ENCODE measurements at places on chromosomes 7 and 10. TPM values are rescaled to one million over a fixed set of nuclear protein-coding genes. Genes with fewer than 3 reads are reported as not detected.

PLPP4 gene
- total RNA-seq = 0.42 TPM

- DNase-seq = no peak
Measured at GRCh38 chr10:119299531-119299930, 92.2 kb downstream of the GRK5 start.

- DNase-seq = no peak
Measured at GRCh38 chr10:77582710-77583115, 54.9 kb downstream of the KCNMA1 start.

ALOX5 gene
- 16.0 TPM for total RNA-seq

DNA sequence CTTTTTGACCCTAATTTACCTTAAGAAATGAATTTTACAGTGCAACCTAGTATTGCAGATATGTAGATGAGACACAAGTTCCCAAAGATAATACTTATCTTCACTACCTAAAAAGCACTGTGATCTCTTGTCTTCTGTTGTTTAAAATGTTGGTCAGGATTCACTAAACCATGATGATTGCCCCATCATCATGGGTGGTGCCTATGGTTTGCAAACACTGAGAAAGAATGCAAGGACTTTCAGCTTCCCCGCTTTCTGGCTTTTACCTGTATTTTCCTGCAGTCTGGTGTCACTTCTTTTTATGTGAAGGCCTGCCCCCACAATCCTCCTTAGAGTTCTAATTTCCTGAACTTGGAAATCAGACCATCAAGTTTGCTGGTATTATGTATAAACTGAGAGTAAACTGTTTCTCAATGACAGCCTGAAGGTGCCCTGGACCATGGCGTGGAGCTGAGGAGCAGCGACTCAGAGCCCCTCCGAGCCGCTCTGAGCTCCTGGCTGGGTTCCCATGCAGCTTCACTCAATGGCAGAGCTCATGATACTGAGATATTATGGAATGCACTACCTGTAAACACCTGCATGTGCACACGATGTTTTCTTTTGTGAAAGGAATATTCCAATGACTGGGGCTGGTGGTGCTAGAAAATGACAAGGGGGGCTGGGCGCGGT lies 118.4 kb upstream of the EFCAB10 start:
- DNase-seq = no peak

NEUROD6 gene
- total RNA-seq = not detected

DNA sequence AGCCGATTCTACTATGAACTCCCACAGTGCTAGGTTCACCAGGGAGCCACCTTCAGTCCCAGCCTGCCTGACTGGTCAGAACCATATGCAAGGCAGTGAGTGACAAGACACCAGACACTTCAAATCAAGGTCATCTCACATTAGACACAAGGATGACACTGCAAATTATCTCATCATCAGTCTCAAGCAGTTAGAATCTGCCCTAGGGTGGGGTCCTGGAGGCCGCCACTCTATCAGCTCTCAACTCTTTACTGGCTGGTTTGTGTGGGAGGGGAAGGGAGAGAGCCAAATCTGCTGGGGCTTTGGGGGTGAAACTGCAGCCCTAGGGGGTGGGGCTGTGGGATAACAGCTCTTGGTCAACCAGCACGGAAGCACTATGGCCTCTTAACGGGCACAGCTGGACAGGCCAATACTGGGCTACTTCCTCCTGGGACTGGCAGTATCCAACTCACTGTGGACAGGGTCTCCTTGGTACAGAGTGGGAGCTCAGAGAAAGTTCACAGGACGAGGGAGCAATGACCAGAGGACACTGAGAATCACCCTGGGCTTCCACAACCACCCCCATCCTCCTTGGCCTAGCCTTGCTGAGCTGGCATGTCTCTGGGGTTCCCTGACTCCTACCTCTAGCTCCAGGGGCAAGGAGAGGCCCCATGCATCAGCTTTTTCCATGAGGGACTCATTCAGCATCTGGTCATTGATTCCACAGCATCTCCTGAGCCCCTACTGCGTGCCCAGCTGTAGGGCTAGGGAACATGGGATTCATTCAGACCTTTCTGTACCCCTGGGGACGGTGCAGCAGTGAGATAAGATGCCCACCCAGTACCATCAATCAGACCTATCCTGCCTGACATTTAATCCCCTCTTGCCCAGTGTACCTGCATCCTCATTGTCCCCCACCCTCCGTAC lies 5.4 kb downstream of the GPRIN2 start:
- DNase-seq = peak; percentile 14

DNA sequence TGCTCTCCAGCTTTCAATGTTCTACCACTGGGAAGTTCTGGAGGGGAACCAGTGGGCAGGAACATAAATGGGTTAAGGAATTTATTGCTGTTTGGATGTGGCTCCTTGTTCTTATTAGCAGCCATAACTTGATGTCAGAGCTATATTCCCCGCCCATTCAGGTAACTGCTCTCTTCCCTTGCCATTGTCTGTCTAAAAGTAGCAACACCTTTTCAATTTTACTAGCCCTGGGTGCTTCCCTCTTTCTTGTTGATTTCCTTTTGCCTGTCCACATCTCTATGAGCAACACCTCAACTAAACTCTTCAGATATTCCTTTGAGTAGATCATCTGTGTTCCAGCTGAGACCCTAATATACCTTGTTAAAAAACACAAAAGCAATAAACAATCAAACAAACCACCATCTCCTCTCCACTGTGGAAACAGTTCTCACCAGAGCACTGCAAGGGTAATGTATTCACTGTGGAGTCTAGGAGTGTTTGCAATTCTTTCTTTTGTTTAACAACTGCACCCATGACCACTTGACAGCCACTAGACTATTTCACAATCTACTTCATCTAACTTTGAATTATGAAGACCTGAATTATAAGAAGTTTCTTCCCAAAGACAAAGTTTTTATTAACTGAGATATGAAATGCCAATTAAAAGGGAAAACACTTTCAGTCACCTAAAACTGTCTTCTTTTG lies 436.7 kb downstream of the IPMK start:
- DNase-seq = no peak

RGR gene
- not detected for total RNA-seq

- no peak for DNase-seq
Measured at GRCh38 chr10:93749218-93749799, 8.4 kb upstream of the LGI1 start.

DNA sequence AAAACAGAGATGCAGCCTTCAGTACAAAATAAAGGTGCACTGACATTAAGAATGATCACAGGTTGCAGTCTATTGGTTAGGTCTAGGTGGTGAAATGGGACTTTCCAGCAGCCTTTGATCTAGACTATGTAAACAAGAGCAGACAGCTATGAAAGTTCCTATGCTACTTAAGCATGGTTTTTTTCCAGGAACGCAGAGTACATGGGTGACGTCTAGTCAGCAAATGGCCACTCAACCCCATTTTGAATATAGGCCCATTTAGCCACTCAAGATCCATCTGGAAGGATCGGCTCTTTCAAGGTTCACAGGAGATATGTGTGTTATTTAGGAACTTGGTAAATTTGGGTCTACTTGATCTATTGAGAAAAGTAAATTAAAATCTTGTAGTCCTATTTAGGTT lies 1424.6 kb upstream of the LRRTM3 start:
- DNase-seq = no peak

TAF3 gene
- total RNA-seq = 8.3 TPM

ELFN1 gene
- total RNA-seq = 1.8 TPM

DNA sequence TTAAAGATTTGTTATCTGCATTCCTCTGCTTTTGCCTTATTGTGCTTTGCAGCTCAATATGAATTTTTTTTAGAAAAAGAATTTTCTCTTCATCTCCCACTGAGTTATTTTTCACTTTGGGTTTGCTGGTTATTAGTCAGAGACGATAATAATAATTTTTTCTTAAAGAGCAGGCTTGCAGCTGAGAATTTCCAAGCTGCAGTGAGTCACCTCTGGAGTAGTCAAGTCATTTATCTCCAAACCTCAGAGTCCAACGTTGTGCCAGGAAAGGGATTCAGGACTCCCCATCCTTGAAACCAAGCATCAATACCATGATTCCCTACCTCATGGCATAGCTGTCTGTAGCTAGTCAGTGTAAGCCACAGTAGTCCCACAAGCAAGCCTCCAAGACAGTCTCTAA lies 15.2 kb upstream of the EGR2 start:
- no peak for DNase-seq

NEUROG3 gene
- total RNA-seq = not detected

GRCh38 chr7:78071491-78072200 lies 273.1 kb downstream of the PHTF2 start:
- no peak for DNase-seq

- DNase-seq = no peak
Measured at GRCh38 chr10:27052656-27053055, 47.6 kb downstream of the ANKRD26 start.

GRCh38 chr10:78278058-78278404 lies 244.4 kb downstream of the RPS24 start:
- DNase-seq = peak; percentile 54

DENND2A gene
- 2.2 TPM for total RNA-seq

ADIRF gene
- 125 TPM for total RNA-seq

OR2A42 gene
- total RNA-seq = 0.59 TPM

DNA sequence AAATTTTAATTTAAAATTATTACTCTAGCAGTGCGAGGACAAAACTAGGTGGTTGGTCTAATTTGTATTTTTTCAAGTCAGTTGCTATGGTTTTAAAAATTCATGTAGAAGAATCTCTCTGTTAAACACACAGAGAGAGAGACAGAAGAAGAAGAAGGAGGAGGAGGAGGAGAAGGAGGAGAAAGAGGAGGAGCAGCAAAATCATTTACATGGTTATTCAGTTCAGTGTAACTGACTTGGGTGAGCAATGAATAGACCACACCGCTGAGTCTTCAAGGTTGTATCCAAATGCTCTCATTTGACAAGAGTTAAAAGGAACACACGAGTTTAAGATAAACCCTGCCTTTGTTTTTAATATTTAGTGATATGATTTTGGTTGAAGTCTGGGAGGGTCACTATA lies 131.1 kb downstream of the PDE1C start:
- no peak for DNase-seq

ANKRD30A gene
- 0.11 TPM for total RNA-seq

GRCh38 chr10:18421726-18422293 lies 229.6 kb downstream of the NSUN6 start:
- no peak for DNase-seq

DNA sequence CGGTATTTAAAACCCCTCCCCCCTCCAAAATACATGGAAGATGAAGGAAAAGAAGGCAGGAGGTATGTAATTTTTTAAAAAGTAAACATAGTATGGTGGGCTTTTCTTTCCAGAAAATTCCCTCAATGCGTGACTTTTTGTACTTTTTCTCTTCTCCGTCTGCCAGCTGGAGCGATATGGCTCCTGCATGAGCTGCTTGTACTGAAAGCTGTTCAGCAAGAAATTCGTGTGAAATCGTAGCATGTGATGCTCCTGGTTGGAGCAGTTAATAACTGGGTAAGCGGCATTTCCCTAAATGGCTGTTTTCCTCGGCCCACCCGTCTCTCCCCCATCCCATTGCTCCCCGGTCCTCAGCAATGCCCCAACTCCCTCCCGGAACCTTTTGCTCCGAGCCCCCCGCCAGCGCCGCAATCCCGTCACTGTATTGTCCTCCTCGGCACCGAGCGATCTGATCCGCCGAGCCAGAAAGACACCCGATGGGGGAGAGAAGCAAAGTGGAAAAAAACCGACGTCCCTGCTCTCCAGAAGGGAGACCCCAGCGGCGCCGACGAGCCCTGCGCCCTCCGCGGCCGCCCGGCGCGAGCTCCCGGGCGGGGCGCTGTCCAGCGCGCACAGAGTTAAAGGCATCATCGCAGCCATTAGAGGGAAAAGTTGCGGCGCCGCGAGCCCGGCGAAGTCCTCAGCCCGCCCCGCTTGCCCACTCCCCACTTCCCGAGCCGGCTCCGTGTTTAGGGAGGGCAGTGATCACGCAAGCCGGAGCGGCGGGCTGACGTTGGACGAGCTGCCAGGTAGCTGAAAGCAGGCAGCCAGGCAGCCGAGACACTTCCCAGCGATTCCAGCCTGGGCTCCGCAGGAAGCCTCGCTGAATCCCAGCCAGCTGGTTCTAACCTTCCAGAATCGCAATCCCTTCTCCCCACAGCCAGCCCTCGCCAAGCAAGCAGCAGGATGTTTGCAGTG lies at the start of gene VSTM2A:
TSS of gene VSTM2A (plus strand) at position 707 of the 957 bp plus-strand sequence. CDS start 356 bp downstream, outside the sequence.
- DNase-seq = no peak

GRCh38 chr10:86252079-86252478 lies 114.5 kb downstream of the GRID1 start:
- no peak for DNase-seq

NODAL gene
- not detected for total RNA-seq

- DNase-seq = no peak
Measured at GRCh38 chr10:86446440-86446839, 75.2 kb downstream of the WAPL start.

- DNase-seq = no peak
Measured at GRCh38 chr10:3213758-3214515, 41.4 kb upstream of the PITRM1 start.

ANKRD1 gene
- total RNA-seq = not detected

DNA sequence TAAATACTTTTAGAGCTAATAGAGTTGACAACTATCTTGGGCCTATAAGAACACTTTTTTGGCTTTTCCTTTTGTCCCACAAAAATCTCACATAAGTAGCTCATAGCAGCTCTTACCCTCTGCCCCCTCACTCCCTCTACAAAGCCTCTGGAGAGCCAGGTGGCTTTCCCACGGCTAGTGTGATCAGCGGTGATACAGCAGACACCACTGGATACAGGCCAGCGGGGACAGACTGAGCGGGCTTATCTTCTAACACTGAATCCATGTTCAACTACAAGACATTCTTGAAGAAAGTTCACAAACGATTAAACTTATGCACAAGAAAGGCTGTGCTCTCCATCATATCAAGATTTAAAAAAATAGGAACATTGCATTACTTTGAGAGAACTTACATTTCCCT lies 377.2 kb downstream of the PARD3 start:
- no peak for DNase-seq

- no peak for DNase-seq
Measured at GRCh38 chr7:46739518-46740234, 818.6 kb upstream of the IGFBP3 start.

Data from lower leg skin (tissue), 4 donors.